ENCODE measurements at places on chromosomes 4 and X.

DNA sequence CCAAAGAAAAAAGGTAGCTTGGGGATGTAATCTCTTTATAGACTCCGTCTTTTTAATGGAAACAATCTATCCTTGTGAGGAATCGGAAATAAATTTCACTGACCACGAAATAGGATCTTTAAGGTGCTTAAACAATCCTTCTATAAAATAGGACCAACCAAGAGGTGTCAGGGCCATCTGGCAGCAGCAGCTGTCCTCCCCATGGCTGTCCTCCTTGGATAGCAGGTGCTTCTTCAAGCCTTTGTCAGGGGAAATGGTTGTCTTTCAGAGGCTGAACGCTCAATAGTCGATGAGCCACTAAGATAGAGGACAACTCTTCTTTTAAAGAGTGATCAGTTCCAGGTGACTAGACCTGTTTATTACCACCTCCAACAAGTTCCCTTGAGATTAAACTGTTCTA lies 231.0 kb downstream of the ADGRL3 start:
- DNase-seq: no peak

GRCh38 chr4:151917145-151917734 lies 156.4 kb upstream of the GATB start:
- no peak for DNase-seq

GRCh38 chr4:148258535-148258934 lies 183.7 kb downstream of the NR3C2 start:
- DNase-seq: no peak

DNA sequence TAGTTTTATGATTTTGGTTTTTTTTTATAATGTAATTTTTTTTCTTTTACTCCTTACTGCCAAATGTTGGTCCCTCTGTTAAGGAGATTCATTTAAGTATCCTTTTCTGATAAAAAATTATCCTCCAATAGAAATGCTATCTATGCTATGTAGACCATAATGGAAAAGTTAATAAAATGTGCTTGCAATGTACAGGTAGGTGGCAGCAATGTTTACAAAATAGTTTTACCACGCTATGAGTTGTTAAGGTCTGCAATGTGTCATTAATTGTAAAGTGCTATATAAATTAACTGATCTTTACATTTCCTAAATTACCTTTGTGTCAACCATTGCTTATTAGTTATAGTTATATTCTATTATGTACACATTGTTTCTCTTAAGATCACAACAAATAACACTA lies 3.8 kb upstream of the CENPC start:
- DNase-seq: peak; percentile 52

GRCh38 chr4:161457311-161457710 lies 706.5 kb downstream of the FSTL5 start:
- peak; percentile 18 for DNase-seq

- DNase-seq: peak; percentile 21
Observed at GRCh38 chrX:40683245-40683644, 35.9 kb upstream of the CXorf38 start.

- no peak for DNase-seq
Observed at GRCh38 chr4:23847158-23847557, 42.7 kb downstream of the PPARGC1A start.

- DNase-seq: no peak
Observed at GRCh38 chr4:155684892-155685541, 18.4 kb downstream of the GUCY1A1 start.

DNA sequence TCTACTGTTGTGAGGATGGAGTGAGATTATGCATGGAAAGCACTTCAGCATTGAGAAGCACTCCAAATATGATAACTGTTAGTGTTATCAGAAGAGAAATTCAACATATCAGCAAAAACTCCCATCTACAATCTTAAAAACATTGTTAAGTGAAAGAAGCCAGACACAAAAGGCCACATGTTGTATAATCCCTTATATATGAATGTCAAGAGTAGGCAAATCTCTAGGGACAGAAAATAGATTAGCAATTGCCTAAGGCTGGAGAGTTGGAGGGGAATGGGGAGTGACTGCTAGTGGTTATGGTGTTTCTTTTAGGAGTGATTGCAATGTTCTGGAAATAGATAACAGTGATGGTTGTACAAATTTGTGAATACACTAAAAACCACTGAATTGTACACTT lies 122.5 kb upstream of the LNX1 start:
- no peak for DNase-seq

DNA sequence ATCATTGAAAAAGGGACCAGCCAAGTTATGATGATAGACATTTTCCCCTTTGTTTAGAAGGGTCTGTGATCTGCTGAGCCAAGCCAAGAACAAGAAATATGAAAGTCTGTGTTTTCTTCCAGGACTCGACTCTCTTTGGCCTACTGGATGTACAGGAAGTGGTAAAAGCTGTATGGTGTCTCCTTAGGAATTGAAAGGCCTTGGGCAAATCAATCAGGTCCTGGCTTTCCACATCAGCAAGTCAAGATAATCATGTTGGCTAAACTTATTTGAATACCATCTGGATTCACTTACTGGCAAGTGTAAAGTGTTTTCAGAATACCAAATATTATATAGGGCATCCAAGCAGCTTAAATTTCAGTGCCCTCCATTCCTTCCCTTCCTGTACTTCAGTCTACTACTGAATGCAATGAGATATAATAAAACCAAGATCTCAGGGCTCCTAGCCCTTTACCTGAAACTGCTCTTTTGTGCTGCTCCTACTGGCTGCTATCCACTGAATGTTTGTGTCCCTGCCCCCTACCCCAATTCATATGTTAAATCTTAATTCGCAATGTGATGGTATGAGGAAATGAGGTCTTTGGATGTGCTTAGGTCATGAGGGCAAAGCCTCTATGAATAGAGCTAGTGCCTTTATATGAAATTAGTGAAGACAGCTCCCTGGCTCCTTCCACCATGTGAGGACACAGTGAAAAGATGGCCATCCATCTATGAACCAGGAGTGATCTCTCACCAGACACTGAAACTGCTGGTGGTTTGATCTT lies 578.0 kb downstream of the SPRY1 start:
- DNase-seq: no peak

DNA sequence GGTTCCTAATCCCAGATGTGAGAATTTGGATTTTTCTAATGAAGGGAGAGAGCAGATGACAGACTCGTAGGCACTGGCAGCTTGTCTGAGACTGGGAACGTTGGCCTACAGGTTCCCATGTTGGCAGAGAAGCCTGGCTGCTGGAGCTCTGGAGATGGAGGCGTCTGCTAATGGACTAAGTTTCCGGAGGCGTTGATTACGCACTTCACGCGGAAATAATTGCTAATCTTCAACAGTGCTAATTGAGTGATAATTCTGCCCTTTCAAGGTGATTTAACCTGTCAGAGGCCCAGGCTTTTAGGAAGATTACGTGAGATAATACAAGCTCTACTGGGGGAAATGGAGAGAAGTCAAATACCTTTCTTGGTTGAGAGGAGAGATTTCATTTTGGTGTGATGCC lies 77.4 kb downstream of the PSAPL1 start:
- DNase-seq: no peak

DNA sequence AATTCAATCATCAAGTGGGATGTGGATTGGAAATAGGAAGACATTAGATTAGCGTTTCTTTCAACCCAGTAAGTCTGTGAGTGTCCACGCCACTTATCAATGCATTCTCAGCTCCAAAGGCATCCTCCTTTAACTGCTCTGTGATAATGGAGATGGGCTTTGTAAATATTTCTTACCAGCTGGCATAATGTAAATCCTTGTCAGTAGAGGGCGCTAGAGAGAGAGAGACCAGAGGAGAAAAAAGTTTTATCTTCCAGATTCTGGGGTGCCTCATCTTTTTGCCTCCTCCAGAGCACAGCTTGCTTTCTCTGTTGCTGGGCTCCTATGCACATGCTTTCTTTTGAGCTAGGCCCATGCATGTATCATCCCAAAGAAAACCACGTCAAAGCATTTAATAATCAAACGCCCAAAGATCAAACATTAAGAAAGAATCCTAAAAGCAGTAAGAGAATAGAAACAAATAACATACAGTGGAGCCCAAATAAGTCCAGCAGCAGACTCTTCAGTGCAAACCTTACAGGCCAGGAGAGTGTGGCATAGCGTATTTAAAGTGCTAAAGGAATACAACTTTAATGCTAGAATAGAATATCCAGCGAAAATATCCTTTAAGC lies 9.6 kb upstream of the MTMR1 start:
- DNase-seq: peak; percentile 31

DNA sequence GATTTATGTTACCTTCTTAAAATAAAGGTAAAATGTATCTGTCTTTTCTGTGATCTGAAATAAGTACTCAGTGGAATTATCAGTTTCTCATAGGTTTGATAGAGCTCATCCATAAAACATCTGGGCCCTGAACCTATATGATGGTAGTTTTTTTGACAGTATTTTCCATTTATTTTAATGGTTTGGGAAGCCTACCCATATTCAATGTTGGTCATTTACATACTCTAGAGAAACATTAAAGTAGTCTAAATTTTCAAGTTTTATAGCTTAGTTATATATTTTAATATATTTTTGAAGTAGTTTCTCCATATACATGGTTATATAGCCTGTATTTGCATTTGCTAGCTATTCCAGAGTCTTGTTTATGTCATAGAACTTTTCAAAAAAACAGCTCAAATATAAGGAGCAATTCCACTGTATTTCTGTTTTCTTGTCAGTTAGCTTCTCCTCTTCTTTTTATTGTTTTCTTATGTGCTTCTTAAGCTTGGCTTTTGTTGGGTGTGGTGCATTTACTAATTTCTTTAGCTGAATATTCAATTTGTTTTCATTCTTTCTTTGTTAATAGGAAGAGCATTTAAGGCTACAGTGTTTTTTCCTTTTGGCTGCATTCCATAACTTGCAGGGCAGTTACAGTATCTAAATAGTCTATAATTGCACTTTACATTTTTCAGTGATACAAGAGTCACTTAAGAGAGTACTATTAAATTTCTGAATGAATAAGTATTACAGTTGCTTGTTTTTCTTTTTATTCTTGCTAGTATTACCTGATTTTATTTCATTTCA lies 181.4 kb downstream of the DKK2 start:
- no peak for DNase-seq

DNA sequence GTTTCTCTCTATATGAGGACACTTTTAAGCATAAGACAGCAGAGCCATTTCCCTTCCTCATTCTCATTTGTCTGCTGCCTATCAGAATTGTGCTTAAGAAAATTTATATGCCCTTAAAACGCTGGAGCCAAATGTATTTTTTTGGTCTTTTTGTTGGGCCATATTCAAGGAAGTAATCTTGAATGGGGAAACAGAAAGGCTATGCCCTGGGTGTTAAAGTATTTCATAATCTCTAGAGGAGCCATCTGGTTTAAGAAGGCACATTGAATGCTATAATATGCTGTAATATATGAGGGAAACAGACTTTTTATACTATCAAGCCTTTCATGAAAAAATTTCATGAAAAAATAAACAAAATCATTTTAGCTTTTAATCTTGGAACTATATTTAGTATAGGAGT lies 4.3 kb downstream of the DMD start:
- peak; percentile 54 for DNase-seq

DNA sequence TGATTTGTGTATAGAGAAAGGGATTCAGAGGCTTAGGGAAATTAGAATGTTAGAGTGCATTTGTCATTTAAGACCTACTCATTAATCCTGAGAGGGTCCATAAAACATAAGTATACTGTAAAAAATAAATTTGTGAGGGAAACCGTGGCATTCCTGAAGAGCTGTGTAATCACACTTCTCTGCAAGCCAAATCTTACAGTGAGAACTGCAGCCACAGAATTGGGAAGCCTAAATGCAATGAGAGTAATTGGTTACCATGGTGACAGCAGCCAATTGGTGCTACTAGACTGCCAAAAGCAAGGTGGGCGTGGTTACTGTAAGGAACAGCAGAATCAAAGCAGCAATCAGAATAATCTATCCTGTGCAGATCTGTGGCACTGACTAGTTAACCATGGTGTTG lies 345.2 kb upstream of the GRID2 start:
- DNase-seq: no peak

DNA sequence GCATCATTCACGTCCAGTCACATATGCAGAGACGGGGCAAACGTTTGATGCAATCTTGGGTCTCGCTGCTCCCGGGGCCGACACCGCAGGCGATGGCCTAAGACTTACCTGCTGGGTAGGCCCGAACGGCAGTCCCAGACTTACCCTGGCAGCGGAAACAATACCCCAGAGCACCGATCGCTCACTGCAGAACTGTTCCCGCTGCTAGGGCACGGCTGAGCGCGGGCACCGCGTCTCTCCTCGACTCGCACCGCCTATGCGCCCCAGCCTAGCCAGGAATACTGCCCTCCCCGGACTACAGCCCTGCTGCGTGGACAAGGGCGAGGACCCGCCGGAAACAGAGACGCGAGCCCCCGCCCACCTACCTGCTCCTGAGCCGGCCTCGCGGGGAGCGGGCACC lies 86.2 kb downstream of the HPRT1 start:
- no peak for DNase-seq

DNA sequence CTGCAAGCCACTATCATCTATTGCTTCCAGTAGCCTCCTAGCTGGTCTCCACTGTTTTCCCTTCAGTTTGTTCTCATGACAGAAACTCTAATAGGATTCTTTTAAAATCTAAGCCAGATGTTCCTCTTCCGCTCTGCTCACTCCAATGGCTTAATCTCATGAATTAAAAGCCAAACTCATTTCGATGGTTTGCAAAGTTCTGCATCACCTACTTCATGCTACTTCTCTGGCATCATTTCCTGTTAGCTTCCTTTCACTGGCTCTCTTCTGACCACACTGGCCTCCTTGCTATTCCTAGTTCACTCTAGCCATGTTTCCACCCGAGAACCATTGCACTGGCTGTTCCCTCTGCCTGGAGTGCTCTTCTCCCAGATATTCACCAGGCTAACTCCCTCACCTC lies 102.0 kb upstream of the LSM6 start:
- no peak for DNase-seq

DNA sequence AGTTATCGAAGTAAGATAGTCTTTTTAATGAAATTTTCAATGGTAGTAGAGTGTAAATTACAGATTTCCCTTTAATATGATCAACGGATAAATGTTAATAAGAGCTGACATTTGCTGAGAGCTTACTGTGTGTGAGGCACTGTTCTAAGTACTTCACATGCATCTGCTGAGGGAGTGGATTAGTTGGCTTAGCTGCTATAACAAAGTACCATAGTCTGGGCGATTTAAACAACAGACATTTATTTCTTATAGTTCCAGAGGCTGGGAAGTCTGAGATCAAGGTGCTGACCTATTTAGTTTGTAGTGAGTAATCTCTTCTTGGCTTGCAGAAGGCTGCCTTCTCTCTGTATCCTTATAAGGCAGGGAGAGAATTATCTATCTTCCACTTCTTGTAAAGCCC lies 174.3 kb downstream of the CEP135 start:
- DNase-seq: no peak

GRCh38 chr4:9781343-9782135 lies at the start of gene DRD5:
Gene DRD5 (plus strand): TSS chr4:9781634. CDS start chr4:9782030, 396 bp downstream.
- DNase-seq: no peak

- DNase-seq: no peak
Observed at GRCh38 chr4:139015948-139016471, 429 bp downstream of the NOCT start.

- no peak for DNase-seq
Observed at GRCh38 chr4:7814451-7814850, 125.2 kb downstream of the AFAP1 start.

Measured in amniotic epithelial cell (primary cell).